SHP77 treated with DMSO at 0.1 percent for 48 hours (cell line): ENCODE measurements at places on chromosomes 11 and 22.

DNA sequence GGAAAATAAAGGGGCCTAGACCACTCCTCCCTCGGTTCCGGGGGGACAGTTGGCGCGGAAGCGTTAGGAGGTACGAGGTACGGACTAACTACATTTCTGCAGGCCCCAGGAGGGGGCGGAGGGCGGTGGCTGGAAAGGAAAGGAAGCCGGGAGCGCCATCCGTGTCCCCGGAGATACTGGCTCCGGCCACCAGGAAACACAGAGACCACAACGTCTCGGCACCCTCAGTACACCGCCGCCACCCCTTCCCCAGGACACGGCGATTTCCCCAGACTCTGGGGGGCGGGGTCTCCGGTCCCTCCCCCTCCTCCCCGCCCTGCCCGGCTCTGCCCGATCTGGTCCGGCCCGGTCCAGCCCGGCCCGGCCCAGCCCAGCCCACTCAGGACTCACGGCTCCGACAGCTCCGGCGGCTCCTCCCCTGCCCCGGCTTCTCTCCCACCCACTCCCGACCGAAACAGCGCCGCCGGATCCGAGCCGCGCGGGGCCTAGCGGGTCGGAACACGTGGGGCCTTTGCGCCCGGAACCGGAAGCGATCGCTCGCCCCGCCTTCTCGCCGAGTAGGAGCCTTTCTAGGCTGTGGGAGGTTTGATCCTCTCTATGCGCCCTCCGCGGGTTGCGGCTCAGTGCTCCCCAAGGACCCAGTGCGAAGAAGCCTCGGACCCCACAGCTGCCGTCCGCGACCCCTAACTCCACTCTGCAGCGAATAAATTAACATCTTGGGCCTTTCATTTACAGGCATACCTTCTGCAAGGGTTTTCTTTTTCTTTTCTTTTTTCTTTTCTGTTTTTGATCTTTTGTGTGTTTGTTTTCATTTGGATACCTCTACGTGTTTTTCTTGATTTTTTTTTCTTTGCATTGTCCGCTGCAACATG, at the start of gene ZNF202:
Gene ZNF202 (minus strand): TSS at position 502 of the 872 bp plus-strand sequence. CDS start 10,772 bp downstream, outside the sequence.
- DNase-seq = peak; percentile 69

GRCh38 chr11:33898957-33899356, 7.1 kb upstream of the LMO2 start:
- no peak for DNase-seq

GRCh38 chr11:109914809-109915653, 178.2 kb upstream of the ZC3H12C start:
- DNase-seq = peak; percentile 8

DNA sequence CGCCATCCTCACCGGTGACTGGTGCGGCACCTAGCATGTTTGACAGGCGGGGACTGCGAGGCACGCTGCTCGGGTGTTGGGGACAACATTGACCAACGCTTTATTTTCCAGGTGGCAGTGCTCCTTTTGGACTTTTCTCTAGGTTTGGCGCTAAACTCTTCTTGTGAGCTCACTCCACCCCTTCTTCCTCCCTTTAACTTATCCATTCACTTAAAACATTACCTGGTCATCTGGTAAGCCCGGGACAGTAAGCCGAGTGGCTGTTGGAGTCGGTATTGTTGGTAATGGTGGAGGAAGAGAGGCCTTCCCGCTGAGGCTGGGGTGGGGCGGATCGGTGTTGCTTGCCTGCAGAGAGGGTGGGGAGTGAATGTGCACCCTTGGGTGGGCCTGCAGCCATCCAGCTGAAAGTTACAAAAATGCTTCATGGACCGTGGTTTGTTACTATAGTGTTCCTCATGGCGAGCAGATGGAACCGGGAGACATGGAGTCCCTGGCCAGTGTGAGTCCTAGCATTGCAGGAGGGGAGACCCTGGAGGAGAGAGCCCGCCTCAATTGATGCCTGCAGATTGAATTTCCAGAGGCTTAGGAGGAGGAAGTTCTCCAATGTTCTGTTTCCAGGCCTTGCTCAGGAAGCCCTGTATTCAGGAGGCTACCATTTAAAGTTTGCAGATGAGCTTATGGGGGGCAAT, 1.1 kb downstream of the NEAT1 start:
- DNase-seq = no peak

DNA sequence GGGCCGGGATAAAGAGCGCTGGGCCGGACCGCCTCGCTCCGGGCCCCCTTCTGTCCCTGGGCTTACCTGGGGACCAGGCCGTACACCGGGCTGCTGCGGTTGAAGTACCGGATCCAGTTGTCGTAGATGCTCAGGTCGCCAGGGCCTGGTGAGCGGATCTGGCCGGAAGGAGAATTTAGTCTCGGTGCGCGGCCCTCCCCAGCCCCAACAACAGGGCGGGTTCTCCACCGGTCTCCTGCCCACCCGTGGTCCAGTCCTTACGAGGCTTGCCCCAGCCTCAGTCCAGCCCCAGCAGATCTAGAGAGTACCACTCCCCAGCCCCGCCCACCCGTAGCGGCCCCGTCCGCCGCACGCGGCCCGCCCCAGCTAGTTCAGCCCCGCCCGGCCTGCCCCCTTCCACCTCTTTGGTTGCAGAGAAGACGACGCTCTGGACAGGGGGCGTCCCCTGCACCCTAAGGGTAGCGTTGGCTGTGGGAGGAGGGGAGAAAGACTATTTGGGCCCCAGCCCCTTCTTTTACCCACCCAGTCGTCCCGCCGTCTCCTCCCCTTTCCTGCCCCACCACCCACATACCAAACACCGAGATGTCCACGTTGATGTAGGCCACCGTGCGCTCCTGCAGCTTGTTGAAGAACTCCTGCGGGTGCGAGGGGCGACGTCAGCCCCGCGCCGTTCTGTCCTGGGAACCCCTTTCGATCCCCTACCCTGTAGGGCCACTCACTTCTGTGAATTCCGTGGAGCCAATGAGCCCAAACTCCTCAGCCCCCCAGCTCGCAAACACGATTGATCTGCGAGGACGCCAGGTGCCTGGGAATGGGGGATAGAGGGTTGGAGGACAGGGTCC, 6.8 kb downstream of the SAC3D1 start:
- DNase-seq = no peak

GRCh38 chr11:96211436-96211835, 131.6 kb downstream of the MAML2 start:
- DNase-seq = no peak

GRCh38 chr11:133681901-133682300, 149.6 kb upstream of the OPCML start:
- DNase-seq = no peak

DNA sequence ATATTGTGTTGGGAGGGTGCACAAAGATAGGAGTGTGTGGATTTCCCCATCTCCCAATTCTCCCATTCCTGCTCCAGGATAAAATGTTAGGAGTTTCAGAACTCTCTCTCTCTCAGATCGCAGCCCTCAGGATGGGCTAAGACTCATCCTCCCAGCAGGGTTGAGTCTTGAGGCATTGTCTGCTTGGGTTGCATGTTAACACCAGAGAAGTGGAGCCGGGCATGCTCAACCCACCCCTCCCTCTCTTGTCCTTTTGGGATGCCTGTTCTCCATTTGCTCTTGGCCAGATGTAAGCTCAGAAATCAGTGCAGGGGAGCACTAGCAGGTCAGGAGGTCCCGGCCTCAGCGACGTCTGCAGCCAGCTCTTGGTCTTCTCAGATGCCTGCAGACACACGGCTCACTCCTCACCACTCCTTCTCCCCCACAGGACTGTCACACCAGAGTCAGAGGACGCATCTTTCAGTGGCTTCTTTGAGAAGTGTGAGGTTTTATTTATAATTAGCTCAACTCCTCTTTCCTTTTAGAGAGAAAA, 1456.5 kb downstream of the TBC1D22A start:
- DNase-seq = no peak

DNA sequence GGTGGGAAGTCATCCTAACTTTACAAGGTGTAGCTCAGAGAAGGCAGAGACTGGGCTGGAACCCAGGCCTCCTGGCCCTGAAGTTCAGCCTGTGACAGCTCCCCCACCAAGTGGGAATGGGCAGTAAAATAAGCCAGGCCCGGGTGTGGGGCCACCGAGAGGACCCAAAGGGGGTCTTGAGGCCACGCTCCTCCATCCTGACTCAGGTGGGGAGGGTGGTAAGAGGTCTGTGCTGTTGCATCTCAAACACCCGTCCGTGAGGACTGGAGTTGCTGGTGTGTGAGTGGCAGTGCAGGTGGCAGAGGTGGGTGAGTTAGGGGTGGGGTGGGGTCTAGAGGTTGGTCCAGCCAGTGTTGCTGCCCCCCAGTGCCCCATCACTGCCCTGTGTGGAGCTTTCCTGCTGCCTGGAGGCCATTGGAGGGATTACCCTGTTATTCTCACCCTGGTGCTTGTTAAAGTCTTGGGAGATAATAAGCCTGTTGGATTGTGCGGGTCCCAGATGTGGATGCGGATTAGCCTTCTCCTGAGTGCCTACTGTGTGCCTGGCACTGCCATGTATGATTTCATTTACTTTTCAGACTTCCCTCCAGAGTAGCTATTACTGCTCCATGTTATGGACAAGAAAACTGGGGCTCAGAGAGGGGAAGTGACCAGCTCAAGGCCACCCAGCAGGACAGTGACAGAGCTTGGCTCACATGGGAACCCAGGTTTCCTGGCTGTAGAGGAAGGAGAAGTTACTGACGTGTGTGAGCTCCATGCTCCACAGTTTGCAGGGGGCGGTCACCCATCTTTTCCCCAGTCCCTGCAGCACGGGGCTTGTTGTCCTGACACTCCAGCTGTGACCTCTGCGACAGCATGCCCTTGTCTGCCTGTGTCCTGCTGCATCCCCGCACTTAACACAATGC, 12.9 kb downstream of the SERPINH1 start:
- DNase-seq = no peak

GRCh38 chr22:25131198-25131887, 68.3 kb upstream of the CRYBB3 start:
- no peak for DNase-seq

DNA sequence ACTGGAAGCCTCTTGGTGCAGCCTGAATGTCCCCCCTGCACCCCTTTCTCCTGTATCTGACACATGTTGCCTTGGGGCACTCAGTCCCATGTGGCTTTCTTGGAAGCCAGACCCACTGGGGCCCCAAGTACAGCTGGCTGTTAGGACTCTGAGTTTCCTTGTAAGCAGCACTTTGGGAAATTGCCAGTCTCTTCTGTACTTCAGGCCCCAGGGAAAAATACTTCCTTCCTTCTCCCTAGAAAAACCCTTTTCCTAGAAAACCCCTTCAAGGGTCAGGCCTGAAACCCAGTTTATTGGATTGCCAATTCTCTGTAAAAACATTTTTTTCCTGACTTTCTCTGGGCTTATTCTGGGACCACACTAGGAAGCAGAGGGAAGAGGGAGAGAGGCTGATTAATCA, 360.3 kb downstream of the TENM4 start:
- DNase-seq = no peak

GRCh38 chr22:41939981-41940831, 6.7 kb downstream of the CENPM start:
- no peak for DNase-seq

GRCh38 chr11:133785795-133786340, 59.4 kb downstream of the SPATA19 start:
- no peak for DNase-seq

- no peak for DNase-seq
These were observed 35.7 kb downstream of the EIF3F start for GRCh38 chr11:8022876-8023275.

- DNase-seq = no peak
These were observed 95.5 kb upstream of the TMEM45B start for GRCh38 chr11:129720156-129720555.

- DNase-seq = no peak
These were observed 35.7 kb upstream of the RAB1B start for GRCh38 chr11:66232769-66233168.

- DNase-seq = no peak
These were observed 55.0 kb upstream of the EMID1 start for GRCh38 chr22:29150701-29151100.

DNA sequence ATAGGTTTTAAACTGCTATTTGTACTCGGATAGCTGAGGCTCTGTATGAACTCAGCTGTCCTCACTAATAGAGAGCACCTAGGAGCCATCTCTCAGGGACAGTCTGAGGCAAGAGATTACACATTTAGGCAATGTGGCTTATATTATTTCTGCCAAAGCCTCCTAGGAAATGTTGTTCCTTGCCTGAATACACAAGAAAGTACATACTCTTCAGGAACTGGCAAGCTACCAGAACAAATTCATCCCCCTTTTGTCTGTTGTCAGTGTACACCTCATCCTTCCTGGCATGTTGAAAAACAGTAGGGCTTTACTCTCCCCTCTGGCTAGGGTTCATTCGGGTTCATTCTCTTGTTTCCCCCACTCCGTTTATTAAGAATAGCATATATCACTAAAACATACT, 615.9 kb upstream of the FAT3 start:
- peak; percentile 30 for DNase-seq

DNA sequence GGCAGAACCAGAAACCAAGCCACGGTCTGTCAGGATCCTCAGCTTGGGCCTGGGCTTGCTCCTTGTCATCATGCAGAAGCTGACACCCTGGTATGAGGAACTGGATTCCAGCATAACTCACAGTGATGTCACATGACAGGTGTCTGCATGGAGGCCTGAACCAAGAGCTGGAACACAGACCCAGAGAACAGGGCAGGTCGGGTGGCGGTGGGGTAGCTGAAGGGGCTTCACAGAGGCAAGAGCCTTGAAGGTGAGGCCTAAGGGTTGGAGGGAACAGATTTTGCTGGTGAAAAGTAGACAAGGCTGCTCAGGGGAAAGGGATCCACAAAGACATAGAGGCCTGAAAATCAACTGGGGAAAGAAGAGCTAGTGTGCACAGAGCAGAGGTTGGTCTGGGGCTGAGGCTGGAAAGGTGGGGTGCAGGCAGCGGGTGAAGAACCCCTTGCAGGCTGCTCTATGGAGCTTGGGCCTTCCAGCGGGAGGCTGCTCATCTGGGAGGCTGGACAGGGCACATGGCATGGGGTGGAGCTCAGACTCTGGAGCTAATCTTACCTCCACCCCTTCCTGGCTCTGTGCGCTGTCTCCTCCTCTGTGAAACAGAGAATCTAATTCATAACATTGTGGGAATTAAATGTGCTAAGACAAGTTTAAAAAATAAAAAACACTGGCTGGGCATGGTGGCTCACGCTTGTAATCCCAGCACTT, 18.4 kb upstream of the RPS3 start:
- DNase-seq = no peak

GRCh38 chr22:47582067-47582466, 819.6 kb downstream of the TBC1D22A start:
- no peak for DNase-seq

DNA sequence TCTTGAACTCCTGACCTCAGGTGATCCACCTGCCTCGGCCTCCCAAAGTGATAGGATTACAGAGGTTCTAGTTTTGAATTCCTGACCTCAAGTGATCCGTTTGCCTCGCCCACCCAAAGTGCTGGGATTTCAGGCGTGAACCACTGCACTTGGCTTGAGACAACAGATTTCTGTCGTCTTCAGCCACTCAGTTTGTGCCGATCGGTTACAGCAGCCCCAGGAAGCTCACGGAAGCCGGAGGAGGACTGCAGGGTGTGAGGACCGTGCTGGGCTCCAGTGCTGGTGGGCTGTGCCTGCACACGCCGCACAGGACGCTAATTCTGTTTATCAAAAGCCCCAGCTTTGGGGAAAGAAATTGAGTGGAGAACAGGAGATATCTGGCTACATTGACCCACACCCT, 82.0 kb downstream of the CELSR1 start:
- no peak for DNase-seq

- no peak for DNase-seq
These were observed 69.1 kb downstream of the MTNR1B start for GRCh38 chr11:93038521-93038920.

GRCh38 chr22:35538801-35539321, 1.8 kb upstream of the RASD2 start:
- DNase-seq = no peak

GRCh38 chr11:32148895-32149294, 58.0 kb downstream of the RCN1 start:
- DNase-seq = no peak
